8988T (cell line): ENCODE measurements at places on chromosomes 5 and 9.

DNA sequence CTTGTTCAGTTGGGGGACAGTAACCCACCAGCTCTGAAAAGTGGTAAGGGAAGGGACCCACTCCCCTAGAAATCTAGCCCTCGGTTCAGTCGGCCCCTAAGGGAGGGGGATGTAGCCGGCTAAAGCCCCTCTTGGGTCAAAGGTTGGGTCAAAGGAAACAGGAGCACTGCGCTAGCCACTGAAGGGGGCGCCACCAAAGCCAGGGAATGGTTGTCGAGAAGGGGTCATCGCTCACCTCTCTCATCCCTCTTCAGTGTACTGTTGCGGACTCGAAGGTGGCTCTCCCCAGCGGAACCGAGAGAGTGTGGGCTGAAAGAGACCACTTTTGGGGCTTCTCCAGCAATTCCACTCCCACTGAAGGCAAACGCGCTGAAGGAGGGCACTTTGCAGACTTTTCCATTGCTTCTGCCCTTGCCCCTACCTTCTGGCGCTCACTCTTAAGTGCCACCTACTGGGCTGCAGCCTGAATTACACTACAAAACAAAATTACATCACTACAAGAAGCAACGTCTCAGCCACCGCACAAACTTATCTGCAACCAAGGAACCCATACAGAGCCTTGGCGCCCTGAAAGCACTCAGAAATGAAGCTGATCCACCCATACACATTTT, 396.9 kb downstream of the PDE4D start:
- peak; percentile 14 for DNase-seq

GRCh38 chr5:82952326-82952725, 124.9 kb downstream of the TMEM167A start:
- no peak for DNase-seq

GRCh38 chr9:16068476-16068875, 515.6 kb downstream of the CCDC171 start:
- DNase-seq, result no peak

- DNase-seq, result no peak
Observed at GRCh38 chr5:161382685-161383084, 163.8 kb downstream of the GABRB2 start.

GRCh38 chr9:130570208-130570607, 9.2 kb upstream of the FUBP3 start:
- DNase-seq, result no peak

DNA sequence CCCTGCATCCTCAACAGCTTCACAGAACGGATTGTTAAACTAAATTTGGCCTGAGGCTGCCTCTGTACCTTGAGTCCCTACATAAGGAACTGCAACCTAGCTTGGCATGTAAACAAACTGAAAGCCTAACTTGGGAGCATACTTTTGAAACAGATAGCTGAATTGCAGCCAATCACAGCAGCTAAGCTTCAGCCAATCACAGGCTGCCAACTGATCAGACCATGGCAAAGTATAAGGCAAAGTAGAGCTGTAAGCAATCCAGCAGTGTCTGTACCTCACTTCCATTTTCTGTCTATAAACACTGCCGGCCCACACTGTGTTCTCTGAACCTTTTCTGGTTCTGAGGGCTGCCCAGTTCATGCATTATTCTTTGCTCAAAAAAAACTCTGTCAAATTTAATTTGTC, 8.9 kb upstream of the ZNF483 start:
- no peak for DNase-seq

- DNase-seq, result no peak
Observed at GRCh38 chr9:84698323-84698722, 28.8 kb downstream of the NTRK2 start.

DNA sequence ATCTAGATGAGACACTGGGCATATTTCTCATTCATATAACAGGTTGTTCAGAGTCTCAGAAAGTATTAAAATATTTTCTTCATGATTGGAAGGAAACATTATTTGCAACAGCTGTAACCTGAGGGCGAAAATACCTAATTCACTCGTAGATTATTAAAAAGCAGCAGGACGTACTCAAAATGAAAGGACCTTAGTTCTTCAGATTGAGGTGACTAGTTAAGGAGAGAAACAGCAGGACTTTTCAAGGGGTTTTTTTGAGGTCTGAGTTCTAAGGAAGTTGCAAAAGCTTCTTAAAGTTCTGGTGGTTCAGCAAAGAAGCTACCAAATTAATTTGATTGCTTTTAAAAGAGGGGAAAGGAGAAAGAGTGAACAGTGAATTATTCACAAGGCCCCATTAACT, 174.9 kb downstream of the TMEM161B start:
- DNase-seq, result no peak

- DNase-seq, result no peak
Observed at GRCh38 chr9:128121466-128121810, 6.1 kb downstream of the PTGES2 start.

- no peak for DNase-seq
Observed at GRCh38 chr5:110785356-110785755, 46.5 kb downstream of the SLC25A46 start.

DNA sequence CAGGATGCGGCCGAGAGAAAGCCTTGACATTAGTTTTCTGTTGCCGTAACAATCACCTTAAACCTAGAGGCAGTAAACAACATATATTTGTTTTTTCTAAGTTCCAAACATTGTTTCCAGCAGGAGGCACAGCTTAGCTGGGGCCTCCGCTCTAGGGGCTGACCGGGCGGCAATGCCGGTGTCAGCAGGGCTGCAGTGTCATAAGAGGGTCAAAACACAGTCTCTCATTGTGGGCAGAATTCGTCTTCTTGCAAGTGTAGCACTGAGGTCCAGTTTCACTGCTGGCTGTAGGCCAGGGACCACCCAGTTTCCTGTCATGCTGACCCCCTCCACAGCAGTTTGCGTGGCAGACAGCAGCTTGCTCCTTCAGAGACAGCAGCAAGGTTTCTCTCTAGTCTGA, 186.2 kb downstream of the PJA2 start:
- no peak for DNase-seq

GRCh38 chr5:174355208-174355612, 309.7 kb downstream of the NSG2 start:
- no peak for DNase-seq

GRCh38 chr9:123150708-123151503, 117.4 kb downstream of the GPR21 start:
- DNase-seq, result no peak

- DNase-seq, result no peak
Observed at GRCh38 chr5:98157368-98157767, 616.1 kb upstream of the RGMB start.

DNA sequence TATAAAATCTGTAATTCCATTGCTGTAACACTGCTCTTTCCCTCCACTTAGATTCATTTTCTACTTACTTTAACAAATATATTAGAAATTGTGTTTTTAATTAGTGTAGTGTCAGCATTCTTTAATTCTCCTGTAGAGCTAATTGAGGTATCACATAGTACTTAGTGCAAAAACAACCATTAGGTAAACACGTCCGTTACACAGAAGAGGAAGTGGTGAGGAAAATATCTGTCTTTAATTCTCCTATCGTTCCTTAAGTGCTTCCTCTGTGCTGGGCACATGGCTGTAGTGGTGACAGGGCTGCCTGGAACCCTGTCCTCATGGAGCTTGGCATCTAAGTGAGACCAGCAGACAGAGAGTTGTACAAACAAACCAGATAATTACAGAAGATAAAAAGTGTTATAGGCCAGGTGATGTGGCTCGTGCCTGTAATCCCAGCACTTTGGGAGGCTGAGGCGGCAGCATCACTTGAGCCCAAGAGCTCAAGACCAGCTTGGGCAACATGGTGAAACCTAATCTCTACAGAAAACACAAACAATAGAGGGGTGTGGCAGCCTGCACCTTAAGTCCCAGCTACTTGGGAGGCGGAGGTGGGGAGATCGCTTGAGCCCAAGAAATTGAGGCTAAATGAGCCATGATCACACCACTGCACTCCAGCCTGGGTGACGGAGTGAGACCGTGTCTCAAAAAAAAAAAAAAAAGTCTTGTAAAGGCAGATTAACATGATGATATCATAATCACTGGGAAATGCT, 36.4 kb downstream of the PARP8 start:
- no peak for DNase-seq

DNA sequence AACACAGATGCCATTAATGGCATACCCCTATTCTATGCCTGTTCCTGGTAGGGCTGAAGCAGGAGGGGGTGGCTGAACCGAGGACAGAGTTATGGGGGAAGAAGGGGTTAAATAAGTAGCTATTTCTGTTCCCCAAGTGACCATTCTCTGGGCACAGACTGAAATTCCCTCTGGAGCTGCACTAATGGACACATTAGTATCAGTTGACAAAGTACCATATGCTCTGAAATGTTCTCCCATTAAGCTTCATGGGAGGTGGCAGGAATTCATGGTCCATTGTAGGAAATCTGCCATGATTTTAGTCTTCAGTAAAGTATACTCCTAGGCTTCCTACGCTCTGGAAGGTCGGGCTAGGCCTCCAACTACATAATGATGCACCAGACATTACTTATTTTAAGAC, 10.5 kb upstream of the FRMPD1 start:
- DNase-seq, result no peak

GRCh38 chr5:15993919-15994318, 185.7 kb downstream of the MARCHF11 start:
- DNase-seq, result no peak

DNA sequence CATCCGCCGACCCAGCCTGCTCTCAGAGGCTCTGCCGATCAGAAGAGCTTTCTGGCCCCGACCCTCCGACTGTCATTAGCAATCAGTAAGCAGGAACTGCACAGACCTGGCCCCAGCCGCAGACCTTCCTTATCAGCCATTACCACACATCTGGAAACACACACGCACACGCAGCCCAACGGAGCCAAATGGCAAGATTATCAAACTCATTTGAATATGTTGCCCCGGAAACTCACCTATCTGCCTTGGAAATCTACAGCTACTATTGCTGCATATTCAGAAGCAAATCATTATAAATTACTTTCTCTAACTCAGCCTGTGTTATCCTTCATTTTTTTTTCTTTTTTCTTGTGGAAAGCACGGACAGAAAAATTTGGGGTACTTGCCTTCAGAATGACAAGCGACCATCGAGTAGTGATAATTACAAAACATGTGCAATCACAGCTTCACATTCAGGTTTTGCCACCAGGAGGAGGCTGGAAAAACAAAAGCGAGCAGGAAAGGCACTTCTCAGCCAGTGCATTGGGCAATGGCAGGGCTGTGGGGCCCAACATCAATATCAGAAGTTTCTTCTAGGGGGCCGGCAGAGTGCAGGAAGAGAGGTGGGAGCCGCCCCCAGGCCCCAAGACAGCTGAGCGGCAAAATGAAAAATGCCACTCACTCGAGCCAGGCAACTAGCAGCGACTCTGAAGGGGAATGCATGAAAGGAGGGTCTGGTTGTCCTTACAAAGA, 122.3 kb downstream of the VAV2 start:
- DNase-seq, result no peak

DNA sequence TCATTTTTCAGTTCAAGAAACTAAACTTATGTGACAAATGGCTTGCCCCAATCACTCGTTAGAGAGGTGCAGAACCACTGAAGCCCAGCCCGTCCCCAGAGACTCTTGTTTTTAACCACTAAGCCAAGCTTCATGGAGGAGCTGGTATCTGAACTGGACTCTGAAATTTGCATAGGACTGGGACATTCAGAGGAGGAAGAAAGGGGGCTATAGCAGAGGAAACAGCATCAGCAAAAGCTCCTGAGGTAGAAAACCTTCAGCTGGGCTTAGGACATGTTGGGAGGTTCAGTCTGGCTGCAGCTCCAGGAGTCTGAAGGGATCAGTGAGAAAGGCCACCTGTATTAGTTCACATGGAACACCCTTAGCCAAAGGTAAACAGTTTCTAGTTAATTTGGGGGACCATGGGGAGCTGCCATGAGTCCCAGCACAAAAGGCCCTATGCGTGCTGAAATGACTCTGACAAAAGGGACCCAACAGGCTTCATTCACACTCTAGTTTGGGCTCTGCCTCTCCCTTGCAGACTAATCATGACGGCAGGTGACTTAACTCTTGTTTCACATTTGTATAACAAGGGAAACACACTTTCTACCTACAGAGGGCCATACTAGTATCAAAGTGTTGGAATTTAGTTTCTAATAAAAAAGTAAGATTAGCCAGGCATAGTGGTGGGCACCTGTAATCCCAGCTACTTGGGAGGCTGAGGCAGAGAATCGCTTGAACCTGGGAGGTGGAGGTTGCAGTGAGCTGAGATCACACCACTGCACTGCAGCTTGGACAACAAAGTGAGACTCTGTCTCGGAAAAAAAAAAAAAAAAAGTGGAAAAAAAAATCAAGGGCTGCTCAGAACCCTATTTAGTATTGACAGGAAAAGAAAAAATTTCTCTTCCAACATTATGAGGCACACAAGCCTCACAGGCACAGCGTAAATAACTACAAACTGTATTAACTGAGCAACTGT, 10.2 kb downstream of the FBXO10 start:
- DNase-seq, result no peak

- no peak for DNase-seq
Observed at GRCh38 chr5:180804129-180804618, 1.6 kb upstream of the MGAT1 start.

DNA sequence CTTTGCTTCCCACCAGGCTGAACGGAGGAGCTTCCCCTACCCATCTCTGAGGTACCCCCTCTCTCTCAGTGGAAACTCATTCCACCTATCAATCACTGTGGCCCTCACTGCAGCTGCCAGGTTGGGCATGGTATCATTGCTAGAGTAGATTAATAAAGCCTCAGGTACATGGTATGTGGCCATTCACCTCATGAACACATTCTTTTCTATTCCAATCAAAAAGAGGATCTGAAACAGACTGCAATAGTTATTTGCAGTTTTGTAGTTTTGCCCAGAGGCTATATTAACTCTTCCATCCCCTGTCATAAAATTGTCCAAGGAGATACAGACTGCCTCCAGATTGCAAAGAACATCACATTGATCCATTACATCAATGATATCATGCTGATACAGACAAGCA, 85.8 kb upstream of the MVB12B start:
- no peak for DNase-seq

- DNase-seq, result no peak
Observed at GRCh38 chr9:134651226-134651905, 9.8 kb downstream of the COL5A1 start.

- no peak for DNase-seq
Observed at GRCh38 chr9:109355564-109356297, 34.9 kb upstream of the EPB41L4B start.

GRCh38 chr5:126280343-126280742, 142.9 kb upstream of the GRAMD2B start:
- DNase-seq, result no peak

GRCh38 chr9:456365-456764, 241.7 kb downstream of the DOCK8 start:
- DNase-seq, result no peak

DNA sequence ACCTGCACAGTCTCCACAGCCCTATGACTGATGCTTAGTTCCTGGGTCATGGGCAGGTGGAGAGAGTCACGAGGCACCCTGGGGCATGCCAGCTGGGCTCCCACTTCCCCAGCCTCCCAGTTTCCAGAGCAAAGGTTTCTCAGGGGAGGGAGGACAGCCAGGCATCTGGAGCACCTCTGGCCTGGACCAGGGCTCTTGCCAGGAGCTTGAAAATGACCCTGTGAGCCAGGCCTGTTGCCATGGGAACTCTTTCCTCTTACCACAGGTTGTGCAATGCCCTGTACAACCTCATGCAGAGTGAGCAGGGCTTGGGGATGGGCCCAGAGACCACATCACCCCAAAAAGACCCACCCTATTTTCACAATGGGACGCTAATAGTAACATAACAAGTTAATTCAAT, 113.1 kb downstream of the PSD2 start:
- DNase-seq, result no peak
